ENCODE measurements at places on chromosomes 4 and X.

- DNase-seq: no peak
Observed at GRCh38 chr4:186740822-186741221, 17.2 kb upstream of the FAT1 start.

GRCh38 chrX:68568136-68568535 lies 69.3 kb downstream of the YIPF6 start:
- no peak for DNase-seq

DNA sequence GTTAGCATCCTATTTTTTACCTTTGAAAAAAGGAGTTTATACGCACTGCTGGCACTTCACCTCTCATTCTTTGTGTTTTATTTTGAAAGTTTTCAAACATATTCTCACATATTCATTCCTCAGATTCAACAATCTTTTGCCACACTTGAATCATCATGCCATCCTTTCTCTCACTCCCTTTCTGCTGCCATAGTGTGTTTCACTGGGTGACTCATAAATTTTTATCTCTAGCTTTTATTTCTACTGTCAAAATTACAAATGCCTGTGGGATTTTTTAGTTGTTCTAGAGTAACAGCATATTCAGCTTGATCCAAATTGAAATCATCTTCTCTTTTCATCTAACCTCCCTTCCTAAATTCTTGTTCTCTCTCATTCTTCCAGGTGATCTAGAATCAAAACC lies 28.0 kb downstream of the MFSD8 start:
- DNase-seq: no peak

DNA sequence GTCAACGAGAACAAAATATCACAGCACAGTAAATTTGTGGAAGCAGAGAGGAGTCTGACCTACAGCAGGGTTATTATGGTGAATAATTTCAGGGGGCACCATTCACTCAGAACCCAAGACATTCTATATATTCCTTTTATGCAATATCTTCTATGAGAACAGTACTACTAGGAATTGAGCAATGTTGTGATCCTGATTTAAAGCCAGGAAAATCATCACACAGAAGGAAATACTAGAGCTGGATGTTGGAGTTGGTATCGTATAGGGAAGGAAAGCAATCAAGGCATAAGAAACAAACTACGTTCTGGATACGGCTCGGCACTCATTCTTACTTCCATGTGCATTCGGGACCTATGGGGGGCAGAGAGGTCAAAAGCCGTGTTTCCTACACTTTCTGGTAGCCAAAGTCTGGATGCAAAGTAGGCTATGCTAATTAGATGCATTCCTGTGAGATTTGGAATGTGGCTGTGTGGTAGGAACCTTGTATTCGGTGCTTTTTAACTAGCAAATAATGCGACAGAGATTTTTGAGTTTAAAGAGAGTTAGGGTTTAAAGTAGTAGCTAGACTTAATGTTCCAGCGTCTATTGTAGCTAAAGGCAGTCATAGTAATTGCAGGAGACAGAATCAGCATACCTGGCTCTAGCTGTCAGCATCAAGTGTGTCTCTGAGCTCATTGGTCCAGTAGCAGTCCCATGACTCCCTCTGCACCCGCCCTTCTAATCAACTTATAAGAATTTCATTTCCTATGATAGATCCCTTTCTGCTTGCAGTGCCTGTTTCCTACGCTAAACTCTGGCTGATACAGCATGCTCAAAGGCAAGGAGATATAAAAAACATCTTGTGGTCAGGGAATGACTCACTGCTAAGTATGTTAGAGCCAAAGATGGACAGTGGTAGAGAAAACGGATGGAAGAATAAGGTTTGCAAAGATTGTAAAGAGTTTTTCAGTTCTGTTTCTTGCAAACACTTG lies 43.3 kb upstream of the PDGFC start:
- peak; percentile 86 for DNase-seq

DNA sequence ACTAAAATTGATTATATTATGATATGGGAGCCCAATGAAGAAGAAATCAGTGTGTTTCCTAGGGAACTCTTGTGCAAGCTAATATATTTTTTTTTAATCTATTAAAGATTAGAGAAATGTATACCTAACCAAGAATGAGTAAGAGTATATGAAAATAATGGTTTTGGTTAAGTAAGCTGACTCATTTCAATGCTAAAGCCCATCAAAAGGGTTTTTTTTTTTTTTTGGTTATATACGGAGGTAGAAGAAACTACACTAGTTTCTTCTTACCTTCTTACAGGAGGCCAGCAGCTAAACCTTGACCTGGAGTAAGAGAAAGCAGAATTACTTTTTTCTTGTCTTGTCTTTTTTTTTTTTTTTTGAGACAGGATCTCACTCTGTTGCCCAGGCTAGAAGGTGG lies 27.5 kb downstream of the RUFY3 start:
- no peak for DNase-seq

GRCh38 chrX:16796298-16796697 lies 10.0 kb downstream of the TXLNG start:
- DNase-seq: peak; percentile 19

DNA sequence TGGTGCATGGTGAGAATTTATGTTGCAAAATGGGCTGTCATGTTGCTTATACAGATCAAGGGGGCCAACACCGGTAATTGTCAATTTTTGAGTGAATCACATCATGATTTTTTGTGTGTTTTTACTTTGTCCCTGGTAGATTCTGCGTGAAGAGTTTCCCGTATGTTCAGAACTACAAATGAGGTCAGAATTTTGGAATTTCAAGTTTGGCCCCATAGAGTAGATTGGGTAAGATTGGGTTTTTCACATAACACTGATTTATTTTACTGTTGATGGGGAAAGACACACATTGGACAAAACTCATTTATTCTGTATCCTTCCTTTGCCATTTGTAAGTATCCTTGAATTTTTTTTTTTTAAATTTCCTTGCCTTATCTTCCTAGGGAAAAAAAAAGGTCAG lies 158.5 kb upstream of the MXRA5 start:
- no peak for DNase-seq

DNA sequence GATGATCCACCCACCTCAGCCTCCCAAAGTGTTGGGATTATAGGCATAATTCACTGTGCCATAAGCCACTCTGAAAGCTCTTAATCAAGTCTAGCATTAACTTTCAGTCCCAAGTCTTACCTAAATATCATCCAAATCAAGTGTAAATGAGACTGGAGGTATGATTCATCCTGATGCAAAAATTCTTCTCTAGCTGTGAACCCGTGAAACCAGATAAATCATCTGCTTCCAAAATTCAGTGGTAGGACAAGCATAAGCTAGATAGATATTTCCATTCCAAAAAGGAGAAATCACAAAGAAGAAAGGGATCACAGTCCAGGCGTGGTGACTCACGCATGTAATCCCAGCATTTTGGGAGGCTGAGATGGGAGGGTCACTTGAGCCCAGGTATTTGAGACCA lies 8.8 kb upstream of the TBC1D25 start:
- DNase-seq: no peak

DNA sequence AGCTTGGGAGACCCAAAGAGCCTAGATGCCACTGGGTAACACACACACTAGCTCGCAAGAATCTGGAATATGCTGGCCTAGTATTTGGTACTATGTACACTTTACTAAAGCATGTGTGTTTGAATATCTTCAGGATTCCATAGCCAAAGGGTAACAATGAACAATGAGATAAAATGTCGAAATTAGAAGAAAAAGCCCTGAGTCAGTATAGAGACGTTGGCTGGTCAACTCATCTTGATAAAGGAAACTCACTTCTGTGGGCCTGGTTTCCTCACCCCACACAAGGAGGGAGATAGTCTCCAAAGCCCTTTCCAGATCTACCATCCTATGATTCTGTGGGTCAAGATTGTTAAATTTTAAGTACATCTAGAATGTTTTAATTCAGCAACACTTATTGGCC lies 6.9 kb downstream of the ZDHHC9 start:
- peak; percentile 46 for DNase-seq

GRCh38 chr4:26021417-26022345 lies 107.7 kb downstream of the SMIM20 start:
- DNase-seq: no peak

GRCh38 chr4:3422808-3423297 lies 18.9 kb upstream of the HGFAC start:
- no peak for DNase-seq

DNA sequence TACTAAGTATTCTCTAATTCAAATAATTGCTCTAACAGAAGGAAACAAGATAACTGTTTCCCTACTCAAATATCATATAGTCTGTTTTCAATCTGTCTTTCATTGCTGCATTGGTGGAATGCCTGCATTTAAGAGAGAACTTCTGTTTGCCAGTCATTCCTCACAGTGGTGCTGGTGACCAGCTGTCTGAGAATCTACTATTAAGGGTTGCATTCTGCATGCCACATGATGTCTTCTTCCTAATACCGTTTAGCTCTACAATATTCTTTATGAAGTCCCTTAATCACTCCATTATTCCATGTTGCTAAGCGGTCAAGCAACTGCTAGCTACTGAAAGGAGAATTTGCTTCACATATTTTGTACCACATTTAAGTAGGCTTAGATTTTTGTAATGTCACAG lies 167.1 kb upstream of the CENPE start:
- no peak for DNase-seq

DNA sequence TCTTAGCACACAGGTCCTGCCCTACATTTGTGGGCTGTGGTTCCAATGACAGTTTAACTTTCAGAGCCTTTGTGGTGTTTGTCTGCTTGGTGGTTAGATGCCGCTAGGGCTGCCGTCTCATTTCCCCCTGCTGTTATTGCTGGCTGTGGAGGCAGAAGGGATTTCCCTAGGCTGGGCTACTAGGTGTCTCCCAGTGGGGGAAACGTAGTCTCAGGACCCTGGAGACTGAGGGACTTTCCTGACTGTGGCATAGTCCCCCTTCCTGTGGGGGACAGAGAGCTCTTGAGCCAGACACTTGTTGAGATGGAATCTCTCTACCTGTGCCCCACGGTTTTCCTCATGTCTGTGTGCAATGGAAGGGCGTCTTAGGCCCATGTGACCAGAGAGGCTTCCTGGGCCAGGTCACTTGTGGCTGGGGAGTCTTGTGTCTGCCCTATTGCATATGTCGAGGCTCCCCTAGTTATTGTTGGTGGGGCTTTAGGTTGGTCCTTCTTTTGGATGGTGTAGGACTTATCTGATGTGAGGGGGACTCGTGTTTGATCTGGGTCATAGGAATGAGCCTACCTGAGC lies 68.2 kb downstream of the ARHGAP10 start:
- DNase-seq: peak; percentile 78

DNA sequence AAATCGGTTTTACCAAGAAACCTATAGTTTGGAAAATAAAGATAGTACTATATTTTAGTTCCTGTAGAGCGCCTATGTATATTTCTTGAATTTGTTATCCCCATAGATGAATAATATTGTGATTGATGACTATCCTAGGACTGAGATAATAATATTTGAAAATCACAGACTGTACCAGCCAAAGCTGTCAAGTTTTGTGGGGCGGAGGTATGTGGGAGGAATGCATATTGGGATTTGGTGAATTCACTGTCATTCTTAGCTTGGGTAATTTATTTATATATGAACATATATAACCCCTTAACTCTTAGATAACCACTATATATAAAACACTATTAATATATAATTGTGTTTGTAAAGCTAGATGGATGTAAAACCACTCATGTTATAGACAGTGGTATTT lies 205.5 kb upstream of the ARSJ start:
- DNase-seq: no peak

GRCh38 chrX:13346646-13347045 lies 26.8 kb upstream of the ATXN3L start:
- no peak for DNase-seq

- no peak for DNase-seq
Observed at GRCh38 chrX:48465336-48465933, 4.6 kb downstream of the SLC38A5 start.

DNA sequence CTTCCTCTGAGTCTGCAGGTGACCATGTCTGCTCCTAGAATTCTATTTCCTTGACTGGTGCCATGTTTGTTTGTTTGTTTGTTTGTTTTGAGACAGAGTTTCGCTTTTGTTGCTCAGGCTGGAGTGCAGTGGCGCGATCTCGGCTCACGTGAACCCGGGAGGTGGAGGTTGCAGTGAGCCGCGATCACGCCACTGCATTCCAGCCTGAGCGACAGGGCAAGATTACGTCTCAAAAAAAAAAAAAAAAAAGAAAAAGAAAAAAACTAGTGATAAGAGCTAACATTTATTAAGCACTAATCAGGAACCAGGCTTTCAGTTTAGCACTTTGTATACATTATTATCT lies 7.2 kb downstream of the SAT1 start:
- no peak for DNase-seq

GRCh38 chrX:30887721-30888120 lies 1.3 kb downstream of the TAB3 start:
- peak; percentile 7 for DNase-seq

GRCh38 chr4:120540625-120541024 lies 381.9 kb downstream of the PRDM5 start:
- no peak for DNase-seq

GRCh38 chrX:31036895-31037294 lies 34.9 kb downstream of the FTHL17 start:
- DNase-seq: peak; percentile 65

GRCh38 chr4:134178706-134179105 lies 22.9 kb downstream of the PABPC4L start:
- DNase-seq: no peak

DNA sequence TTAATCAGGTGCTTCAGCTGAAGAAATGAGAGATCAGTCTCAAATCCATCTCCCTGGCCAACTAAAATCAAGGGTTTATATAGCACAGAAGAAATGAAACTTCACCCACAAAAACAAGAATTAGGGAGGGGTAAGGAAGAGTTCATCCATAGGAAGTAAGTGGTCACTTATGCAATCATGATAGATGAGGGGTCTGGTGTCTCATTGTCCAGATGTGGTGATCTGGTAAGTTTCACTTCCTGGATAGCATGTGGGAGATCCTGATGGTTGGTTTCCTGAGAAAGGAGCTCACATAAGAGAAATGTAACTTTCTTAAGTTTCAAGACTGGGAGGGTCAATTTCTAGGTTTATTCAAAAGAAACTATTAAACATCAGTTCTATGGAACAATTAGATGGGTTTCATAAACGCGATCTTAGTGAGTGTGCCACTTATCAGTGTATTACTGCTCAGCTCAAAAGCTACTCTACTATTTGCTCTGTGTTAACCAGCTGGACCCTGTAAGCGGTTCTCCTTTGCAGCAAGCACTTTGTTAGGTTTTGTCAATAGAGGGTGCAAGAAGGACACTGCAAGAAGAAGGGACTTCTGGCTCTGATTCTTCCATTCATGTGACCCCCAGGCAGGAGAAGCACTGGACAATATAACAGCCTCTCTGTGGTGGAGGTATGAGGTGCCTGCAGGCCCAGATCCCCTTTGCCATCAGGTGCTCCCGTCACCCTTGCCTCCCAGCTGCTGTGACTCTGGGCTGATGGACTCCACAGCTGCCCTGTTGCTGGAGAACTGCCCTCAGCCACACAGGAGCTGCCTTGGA lies 35.4 kb upstream of the HPSE start:
- peak; percentile 66 for DNase-seq

GRCh38 chrX:5870238-5870637 lies 358.4 kb downstream of the NLGN4X start:
- no peak for DNase-seq
